ENCODE measurements at places on chromosomes 11 and 22.

- no peak overlapping the region for H3K4me3 ChIP-seq
- no peaks in the 10 kb centered on the region for H3K36me3 ChIP-seq
- no peak for DNase-seq
These were observed 193.5 kb downstream of the NAV2 start for GRCh38 chr11:19906126-19906525.

GRCh38 chr11:207863-208180, 314 bp downstream of the RIC8A start:
- H3K27me3 ChIP-seq = no peaks in the 10 kb centered on the region
- H3K4me3 ChIP-seq = peak overlapping the region; percentile 93
- DNase-seq = no peak
- H3K4me1 ChIP-seq = peaks cover 55% of the 10 kb centered on the region

GRCh38 chr11:119518746-119519730, 96.1 kb upstream of the THY1 start:
- H3K27me3 ChIP-seq = peaks cover 54% of the 10 kb centered on the region
- no peak for DNase-seq
- H3K27ac ChIP-seq = no peak overlapping the region
- no peak overlapping the region for H3K4me3 ChIP-seq
- no peaks in the 10 kb centered on the region for H3K4me1 ChIP-seq

DNA sequence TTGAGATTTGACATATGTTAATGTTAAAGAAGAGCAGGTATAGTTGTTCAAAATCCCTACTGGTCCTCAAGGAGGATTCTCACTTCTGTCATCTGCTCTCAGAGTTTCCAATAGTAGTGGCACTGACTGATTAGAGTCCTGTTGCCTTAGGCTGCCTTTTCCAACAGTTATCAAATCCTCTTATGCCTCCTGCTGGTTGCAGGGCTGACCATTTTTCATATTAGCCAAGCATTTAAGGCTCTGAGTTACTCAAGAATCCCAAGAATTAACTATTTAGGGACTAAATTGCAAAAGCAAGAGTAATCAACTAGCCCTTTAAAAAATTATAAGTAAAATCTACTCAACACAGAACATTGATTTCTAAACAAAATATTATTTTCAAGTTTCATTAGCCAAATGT, 212.0 kb upstream of the CHORDC1 start:
- H3K36me3 ChIP-seq = no peaks in the 10 kb centered on the region
- H3K4me3 ChIP-seq = no peak overlapping the region
- no peaks in the 10 kb centered on the region for H3K27me3 ChIP-seq
- no peaks in the 10 kb centered on the region for H3K4me1 ChIP-seq
- no peak for DNase-seq

GRCh38 chr11:86692317-86692716, 19.9 kb upstream of the ME3 start:
- no peak for DNase-seq
- no peak overlapping the region for H3K4me3 ChIP-seq
- H3K27ac ChIP-seq = no peak overlapping the region

Data from tibial artery (tissue), 4 donors.